Activated CD4-positive, CD25-positive, alpha-beta regulatory T cell treated with anti-CD3 and anti-CD28 coated beads, Interleukin-2, amount 50 U/mL, for 16 hours (primary cell): ENCODE measurements at places on chromosomes 5 and 9.

- DNase-seq, result no peak
These were observed 33.1 kb upstream of the GHR start for GRCh38 chr5:42390115-42390514.

GRCh38 chr5:39387293-39387692, 23.0 kb upstream of the C9 start:
- no peak for DNase-seq

DNA sequence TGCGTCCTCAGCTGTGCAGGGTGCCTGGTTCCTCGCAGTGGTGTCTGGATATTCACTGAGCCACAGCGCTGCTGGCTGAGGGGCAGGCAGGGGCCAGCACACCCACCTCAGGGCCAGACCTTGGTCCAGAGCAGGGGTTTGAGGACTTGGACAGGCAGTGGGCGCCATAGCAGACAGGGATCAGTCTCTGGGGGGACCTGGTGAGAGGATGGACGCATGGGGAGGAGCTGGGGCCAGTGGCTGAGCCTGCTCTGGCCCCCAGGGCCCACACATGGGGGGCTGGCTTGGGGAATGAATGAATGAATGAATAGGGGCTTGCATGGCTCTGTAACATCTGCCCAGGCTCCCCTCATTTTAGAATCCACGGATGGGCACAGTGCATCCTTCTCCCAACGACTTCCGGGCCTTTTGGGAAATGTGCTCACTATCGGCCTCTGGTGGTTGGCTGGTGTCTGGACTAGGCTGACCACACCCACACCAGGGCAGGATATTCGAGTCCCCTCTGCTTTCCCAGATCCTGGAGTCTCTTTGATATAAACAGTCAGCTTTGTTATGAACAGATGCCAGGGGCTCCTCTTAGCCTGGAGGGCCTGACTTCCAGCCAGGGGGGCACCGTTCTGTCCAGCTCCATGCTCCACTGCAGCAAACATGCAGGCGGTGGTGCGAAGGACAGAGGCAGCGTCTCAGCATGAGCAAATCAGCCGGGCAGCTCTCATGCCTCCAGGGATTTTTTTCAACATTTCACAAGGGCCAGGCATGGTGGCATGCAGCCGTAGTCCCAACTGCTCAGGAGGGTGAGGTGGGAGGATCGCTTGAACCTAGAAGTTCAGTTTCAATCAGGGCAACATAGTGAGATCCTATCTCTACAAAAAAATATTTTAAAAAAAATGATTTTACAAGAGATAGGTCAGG, 62.6 kb downstream of the NEK6 start:
- DNase-seq, result no peak

DNA sequence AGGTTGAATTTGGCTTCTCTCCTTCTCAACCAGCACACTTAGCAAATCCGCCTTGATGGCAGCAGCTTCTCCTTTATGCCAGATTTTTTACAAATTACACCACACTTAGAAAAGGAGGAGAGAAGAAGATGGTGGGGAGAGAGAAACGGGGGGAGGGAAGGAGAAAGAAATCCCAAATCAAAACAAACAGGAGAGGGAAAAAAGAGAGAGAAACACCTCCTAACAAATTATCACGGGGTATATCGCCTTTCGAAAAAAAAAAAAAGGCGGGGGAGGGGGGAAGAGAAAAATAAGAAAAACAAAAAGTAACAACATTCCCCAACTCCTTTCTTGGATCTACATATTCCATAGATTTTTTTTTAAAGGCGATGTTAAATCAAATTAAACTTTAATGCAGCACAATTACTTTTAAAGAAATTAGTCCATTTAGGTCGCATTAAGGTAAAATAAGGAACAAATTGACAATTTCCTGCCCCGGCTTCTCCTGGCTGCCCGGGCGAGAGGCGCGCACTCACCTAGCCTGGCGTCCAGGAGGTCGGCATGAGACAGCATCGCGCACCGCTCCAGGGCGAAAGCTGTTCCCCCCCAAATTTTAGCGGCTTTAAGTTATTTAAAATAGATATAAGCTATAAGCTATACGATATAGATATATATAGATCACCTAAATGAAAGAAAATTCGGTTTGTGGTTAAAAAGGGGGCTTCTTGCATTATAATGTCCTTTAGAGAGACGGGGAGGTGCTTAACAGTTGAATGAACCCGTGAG, at the start of gene OTP:
TSS of gene OTP (minus strand) at position 716 of the 765 bp plus-strand sequence. CDS start at position 552, 164 bp downstream.
- DNase-seq, result no peak

- no peak for DNase-seq
These were observed 304.5 kb downstream of the TRPM3 start for GRCh38 chr9:70816891-70817290.

DNA sequence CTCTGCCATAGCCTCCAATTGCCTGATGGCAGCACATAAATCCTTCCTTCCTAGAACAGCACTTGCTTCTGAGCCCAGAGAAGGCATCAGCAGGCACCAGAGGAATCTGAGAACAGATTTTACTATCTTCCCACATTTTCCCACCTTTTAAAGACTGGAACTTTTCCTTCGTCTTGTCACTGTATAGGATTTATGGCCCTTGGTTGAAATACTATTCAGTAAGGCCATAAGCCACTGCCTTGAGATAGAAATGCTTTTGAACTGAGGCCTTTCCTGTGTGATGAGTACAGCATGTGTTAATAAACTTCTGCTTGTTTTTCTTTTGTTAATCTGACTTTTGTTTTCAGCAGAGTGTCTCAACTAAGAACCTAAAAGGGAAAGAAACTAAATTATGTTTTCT, 84.3 kb downstream of the MRPS27 start:
- no peak for DNase-seq

- DNase-seq, result no peak
These were observed 328.3 kb upstream of the MPDZ start for GRCh38 chr9:13607481-13608441.

DNA sequence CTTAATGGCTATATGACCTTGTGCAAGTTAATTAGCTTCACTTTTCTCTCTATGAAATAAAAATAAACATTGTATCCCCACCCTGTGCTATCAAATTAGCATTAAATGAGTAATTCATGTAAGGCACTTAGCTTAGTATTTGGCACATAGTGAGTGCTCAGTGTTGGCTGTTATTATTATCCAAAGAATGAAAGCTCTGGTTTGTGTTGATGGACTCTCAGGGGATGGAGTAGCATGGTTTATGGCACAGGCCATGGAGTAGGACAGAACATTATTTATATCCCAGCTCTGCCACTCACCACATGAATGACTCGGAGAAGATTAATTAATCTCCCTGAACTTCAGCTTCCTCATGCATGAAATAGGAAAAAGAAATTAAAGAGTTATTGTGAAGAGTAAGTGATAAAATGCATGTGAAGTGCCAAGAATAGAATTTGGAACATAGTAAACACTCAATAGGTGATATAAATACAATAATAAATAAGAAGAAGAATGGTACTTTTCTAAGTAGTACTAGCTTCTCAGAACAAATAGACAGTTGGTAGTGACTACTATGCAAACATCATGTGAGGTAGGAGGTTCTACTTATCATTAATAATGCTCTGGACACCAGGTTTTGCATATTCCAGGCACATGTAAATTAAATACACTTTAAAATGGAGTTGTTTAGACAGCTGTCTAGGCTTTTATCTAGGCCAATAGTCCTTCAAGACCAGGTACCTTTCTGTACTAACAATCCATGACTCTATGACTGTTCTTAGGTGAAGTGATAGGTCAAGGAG, 146.4 kb downstream of the GRIA1 start:
- no peak for DNase-seq

DNA sequence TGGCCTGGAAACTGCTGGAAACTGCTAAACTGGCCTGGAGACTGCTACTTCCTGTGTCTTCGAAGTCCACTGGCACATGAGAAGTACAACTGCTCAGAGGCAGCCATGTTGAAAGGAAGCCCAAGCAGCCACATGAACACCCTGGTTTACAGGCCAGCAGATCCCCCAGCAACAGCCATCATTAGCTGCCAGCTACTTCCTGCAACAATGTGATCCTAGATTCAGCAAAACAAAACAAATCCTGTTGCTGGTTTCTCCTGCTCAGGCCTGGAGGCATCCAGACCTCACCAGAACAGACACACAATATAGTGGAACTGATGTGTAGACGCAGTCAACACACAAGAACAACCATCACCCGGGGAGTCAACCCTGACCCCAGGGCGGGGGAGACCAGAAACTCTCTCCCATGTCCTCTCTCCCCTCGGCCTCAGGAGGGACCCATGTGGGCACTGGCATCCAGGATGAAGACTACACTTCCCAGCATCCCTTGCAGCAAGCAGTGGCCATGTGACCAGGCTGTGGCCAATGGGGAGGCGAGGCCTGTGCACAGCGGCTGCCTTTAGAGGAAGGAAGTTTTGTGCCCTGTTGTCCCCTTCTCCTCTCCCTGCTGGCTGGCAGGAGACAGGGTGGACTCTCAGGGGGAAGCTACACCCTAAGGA, 9.2 kb upstream of the LCN15 start:
- no peak for DNase-seq

DNA sequence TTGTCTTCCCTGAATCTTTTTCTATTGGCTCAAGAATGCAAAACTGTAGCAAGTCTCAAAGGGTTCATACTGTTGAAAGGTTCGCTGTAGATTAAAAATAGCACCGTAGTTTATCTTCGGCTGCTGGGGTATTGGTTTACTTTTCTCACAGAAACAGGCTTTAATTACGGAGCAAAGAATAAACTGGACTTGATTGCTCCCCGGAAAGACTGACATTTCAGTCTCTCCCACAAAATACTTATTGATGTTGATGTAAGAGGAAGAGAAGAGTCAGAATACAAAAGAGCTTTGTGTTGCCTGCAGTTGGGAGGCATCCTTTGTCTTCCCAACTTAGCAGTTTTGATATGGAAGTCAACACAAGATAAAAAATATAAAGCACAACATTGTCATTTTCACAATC, 183.9 kb upstream of the DMAC1 start:
- DNase-seq, result no peak

DNA sequence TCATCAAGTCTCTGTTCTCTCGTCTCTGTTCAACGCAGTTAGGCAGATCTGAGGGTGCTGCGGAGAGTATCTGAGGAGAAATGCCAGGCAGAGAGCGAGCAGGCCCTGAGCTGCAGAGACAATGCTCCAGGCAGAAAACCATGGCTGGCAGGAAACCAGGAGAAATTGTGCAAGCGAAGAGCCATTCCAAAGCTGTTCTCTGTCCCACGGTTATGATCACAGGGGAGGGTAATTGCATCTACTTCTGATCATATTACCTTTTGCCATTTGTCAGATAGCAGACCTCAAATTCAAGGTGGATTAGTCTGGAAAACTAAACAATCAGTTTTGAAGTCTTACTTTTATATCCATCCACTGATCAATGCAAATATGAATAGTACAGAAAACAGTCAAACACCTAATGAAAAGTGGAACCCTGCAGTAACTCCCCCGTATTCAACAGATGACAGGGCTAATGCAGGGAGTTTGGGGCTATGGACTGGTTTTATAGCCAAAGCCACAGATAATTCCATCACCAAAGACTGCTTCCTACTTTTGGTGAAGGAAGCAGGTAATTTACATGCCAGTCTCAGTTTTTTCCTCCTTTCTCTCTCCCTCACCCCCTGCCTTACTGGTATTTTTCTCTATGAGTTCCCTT, 228.0 kb downstream of the DCP2 start:
- DNase-seq, result no peak

GRCh38 chr5:14890846-14891245, 19.3 kb upstream of the ANKH start:
- DNase-seq, result no peak

GRCh38 chr5:56696900-56697299, 118.4 kb upstream of the MAP3K1 start:
- no peak for DNase-seq

DNA sequence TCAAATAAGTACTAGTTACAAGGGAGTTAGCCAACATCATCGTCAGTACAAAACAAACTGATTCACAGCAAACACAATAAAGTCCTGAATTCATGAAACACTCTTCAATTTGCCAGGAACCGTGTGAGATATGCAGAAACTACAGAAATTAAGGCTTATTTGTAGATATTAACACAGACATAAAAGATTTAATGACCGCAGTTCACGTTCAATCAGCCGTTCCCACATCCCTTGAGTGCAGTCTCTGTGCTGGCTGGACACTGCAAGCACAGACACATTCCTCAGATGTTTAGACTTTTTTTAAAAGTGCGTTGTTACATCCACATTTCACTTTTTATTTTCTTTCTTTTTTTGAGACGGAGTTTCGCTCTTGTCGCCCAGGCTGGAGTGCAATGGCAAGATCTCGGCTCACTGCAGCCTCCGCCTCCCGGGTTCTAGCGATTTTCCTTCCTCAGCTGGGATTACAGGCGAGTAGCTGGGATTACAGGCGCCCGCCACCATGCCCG, 566 bp upstream of the CEP78 start:
- DNase-seq, result no peak

DNA sequence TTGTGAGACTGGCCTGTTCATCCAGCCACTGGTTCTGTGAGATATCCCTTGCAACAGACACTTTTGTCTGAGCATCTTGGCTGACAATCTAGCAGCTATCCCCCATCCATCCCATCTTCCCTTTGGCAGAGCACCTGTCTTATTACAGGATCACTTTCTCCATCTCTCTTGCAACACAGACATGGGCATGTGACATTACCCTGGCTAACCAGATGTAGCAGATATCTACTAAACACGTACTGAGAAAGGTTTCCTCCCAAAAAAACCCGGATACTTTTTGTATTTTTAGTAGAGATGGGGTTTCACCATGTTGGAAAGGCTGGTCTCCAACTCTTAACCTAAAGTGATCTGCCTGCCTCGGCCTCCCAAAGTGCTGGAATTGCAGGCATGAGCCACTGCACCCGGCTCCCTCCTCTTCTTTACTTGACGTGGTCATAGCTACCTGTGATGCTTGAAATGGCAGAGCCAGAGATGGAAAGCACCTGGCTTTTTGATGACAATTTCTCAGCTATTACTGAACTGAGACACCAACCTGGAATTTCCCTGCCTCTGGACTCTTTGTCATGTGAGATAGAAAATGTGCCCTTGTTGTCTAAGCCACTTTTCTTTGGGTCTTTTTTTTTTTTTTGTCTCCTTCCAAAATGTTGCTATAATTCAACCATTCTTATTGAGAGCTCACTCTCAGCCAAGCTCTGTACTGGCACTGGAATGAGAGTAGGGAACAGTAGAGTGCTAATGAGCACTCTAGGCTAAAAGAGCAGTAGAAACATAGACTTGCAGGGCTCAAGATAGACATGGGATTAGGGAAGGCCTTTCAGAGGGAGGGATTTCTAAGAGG, 32.6 kb downstream of the FNBP1 start:
- DNase-seq, result no peak

DNA sequence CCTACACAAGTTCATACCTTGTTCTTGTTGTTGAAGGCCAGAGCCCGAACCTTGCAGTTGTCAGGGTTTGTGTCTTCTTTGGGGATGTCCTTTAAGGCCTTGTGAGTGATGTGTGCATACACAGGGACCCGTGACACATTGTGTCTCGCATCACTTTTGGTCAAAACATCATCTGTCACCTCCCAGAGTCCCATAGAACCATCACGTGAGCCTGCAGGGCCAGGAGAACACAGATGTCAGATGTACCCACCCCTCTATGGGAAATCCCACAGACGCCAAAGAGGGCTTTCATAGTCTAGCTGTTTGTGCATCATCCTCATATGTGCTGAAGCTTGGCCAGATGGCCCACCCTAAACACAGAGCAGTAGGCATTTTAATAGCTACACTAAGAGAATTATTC, 28.2 kb downstream of the DCAF12 start:
- no peak for DNase-seq
